ENCODE measurements at places on chromosomes 5 and 9.

DNA sequence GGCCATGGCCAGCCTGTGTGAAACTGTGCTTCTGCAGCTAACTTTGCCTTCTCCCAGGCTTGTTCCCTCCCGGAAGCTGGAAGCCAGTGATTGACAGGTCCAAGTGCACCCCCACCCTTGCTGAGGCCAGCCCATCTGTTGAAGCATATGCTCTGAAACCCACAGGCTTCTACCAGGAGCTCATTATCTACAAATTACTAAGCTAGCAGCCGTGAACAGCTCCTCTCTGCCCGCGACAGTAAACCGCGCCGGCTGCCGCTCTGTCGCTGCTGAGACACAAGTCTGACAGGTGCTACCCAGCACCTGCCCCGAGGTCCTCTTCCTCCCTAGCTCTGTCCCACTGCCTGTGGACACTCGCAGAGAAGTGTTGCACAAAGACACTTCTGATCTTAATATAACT is 490.9 kb downstream of the GADD45G start:
- DNase-seq, result no peak

- DNase-seq, result no peak
Measured at GRCh38 chr5:132497488-132497997, 7.0 kb upstream of the IRF1 start.

DNA sequence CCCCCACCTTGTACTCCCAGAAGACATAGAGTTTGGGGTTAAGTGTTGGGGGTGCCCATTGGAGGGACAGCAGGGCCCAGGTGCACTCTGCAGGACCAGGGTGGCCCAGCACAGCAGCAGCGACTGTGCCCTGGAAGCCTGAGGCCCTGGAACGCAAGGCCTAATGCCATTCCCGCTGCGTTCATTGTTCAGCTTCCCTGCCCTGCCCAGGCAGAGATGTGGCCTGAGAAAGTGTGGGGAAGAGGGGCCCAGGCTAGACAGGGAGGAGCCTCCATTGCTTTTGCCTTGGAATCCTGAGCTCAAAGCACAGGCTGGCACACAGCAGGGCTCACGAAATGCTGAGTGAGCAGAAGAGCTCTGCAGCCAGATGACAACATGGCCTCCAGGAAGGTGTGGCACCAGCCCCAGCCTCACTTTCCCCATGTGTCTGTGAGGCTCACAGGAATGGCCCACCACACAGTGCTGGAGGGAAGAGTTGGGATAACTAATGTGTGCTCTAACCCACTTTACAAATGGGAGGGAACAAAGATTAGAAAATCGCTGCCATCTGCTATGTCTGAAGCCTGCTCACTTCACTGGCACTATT is 19.4 kb downstream of the S1PR3 start:
- no peak for DNase-seq

GRCh38 chr5:173535976-173536639 is 80.3 kb downstream of the BOD1 start:
- DNase-seq, result no peak

GRCh38 chr5:104646416-104646815 is 1083.8 kb upstream of the NUDT12 start:
- DNase-seq, result no peak

DNA sequence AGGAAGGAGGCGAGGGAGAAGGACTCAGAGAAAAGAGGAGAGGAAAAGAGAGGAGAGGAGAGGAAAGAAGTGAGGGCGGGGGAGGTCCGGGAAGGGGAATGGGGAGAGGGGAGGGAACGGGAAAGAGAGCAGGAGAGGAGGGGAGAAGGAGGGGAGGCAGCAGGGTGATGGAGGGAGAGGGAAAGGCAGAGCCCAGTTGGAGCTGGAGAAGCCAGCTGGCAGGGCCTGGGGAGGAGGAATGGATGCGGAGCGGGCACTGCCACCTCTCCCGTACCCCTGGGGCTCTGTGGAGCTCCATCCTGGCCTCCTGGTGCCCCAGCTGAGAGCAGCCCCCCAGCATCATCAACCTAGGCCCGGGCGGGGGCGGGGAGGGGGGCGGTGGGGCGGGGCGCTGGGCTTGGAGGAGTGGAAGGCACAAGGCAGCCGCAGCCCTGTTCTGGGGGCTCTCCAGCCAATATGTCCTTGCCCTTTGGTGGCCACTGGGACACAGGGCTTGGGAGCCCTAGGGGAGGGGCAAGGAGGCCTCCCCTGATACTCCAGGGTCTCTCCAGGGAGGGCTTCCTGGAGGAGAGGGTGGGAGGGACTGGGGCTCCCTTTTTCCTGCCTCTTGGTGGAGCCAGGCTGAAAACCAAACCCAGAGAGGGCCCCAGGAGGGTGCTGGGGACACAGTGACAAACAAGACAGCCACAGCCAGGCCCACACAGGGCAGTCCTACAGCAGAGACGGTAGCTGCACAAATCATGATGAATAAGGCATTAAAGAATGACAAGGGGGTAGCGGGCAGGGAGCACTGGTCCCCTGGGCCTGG is 123.7 kb downstream of the C9orf50 start:
- no peak for DNase-seq

- DNase-seq, result no peak
Measured at GRCh38 chr9:77898864-77899263, 132.7 kb downstream of the GNAQ start.

DNA sequence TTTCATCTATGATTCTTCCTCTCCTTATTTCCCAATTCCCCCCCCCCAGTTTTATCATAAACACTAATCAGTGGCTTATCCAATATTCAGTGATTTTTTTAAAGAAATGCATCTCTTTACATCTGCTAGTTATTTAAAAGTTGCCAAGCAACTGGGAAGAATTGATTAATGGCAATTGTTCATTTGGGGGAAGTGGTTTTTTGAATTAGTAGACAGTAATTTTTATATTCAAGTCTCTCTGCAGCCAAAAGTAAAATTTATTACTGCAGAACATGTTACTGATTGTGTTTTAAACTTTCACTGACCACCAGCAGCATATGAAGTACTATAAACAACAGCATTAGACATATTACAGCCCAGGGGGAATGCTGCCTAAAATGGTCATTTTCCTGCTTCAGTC is 308.8 kb upstream of the NREP start:
- DNase-seq, result no peak

- no peak for DNase-seq
Measured at GRCh38 chr5:5711112-5711511, 288.6 kb downstream of the ICE1 start.

GRCh38 chr5:77394064-77394715 is 97.9 kb downstream of the WDR41 start:
- no peak for DNase-seq

DNA sequence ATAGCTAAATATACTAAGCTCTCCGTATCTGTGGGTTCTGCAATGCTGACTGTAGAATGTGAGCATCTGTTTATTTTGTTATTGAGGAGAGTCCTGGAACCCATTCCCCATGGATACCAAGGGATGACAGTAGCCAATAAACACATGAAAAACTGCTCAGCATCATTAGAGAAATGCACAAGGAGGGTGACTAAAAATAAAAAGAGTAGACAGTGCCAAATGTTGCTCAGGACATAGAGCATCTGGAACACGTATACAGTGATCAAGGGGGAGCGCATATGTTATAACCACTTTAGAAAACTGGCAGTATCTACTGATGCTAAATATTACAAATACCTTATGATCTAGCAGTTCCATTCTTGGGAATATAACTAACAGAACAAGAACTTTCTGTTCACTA is 31.0 kb downstream of the MARCHF6 start:
- DNase-seq, result no peak

GRCh38 chr9:101307051-101307450 is 77.8 kb downstream of the BAAT start:
- no peak for DNase-seq

- DNase-seq, result no peak
Measured at GRCh38 chr5:146188358-146188757, 5.9 kb upstream of the LARS1 start.

DNA sequence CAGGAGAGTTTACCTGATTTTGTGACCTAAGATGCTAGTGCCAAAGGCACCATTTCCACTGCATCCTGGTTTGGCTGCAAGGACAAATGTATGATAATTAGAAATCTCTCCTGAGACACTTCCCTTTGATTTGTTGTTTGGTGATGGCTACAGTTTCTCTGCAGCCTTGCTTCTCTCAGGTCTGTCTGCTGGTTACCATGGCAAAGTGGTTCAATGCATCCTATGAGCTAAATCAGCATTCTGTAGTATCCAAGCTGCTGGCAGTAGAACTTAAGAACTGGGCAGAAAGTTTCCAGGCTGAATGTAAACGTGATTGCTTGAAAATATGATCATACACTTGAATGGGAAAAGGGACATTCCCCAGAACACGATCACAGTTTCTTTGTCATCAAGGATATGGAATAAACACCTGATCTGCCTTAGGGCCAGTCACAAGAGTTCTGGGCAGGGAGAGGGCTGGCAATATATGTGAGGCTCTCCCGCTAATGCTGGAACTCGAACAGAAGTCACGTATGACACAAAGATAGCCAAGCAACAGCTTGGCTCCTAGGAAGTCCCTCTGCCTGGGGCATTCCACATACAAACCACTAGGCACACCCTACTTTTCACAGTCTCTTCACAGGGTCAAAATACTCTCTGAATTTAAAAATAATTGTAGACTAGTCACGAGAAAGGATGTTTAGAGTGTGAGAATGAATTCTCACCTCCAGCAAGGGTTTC is 138.1 kb upstream of the GRAMD2B start:
- DNase-seq, result no peak

DNA sequence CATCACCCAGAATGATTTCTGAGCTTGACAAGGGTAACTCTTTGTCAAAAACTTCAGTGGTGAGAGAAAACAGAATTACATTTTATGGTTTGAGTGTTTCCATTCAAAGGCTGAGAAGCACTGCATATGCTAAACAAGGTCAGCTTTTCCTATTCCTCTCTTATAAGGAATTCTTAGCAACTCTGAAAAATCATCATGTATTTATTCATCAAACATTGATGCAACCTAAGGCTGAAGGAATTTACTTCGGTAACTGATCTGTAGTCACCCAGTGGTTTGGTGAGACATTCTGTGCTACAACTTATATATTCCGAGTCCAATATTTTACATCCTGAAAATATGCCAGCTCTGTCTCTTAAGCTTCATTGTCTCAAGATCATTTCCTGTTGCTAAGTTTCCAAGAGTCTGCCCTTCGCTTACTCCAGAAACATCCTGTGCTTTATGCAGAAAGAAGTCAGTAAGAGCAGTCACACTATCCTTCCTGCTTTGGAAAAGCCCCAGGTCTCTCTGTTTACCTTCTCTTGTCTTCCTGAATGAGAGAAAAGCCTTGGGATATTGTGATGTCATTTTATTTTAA is 176.6 kb upstream of the TBCA start:
- no peak for DNase-seq
